ENCODE measurements at places on chromosomes 11 and 22.
A peak's percentile ranks its signal among the peaks of the same experiment; 100 is the strongest.

GRCh38 chr11:59415111-59415510 lies 11.1 kb downstream of the OR5A2 start:
- no peak for DNase-seq

DNA sequence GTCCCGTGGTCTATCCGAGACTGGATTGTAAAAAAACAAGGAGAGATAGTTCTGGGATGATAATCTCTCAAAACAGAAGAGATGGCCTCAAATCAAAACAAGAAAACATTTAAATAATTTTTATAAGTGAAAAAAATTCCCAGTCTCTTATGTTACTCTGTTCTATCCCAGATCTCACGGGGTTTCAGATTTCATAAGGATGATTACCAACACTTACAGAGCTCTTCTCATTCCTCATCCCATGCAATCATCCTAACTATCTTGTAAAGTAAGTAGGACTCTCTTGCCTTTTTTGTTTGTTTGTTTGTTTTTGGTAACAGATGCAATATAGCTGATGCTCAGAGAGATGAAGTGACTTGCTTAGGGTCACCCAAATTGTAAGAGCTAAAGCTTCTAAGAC lies 20.0 kb upstream of the ZBTB16 start:
- DNase-seq, result no peak

GRCh38 chr11:64086258-64087123 lies 50.8 kb downstream of the FLRT1 start:
- DNase-seq, result peak; percentile 54

DNA sequence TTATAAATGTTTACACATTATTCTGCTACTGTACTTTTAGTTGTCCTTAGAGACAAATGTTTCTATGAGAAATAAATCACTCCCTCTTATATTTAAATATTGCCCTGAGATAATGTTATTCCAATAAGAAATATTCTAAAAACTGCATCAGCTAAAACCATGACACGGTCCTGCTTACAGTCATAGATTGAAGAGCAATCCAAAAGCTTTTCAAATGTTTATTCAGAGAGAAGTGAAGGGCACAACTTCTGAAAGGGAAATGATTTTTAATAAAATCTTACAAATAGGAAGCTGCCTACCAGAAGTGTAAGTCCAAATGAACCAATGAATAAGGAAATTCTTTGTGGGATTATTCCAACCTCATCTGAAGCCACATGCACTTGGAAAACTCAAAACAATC lies 49.2 kb downstream of the STK33 start:
- no peak for DNase-seq

GRCh38 chr22:39486951-39487825 lies 14.9 kb upstream of the MIEF1 start:
- DNase-seq, result peak; percentile 37

- no peak for DNase-seq
These were observed 21.4 kb upstream of the RASL10A start for GRCh38 chr22:29336751-29337490.

DNA sequence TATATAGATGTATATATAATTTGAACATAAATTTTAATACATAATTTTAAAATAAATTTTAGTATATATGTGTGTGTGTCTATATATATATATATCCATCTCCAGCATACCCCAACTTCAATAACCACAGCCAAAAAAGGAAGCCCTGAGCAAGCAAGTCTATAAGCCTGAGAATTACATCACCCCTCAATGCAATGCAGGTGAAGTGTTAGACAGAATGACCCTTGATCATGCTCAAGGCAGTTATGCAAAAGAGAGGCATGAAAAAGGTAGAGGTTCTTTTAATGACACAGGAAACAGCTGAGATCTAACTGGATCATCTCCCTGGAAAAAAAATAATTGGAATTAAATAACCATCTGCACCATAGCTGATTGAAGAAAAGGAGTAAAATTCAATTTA lies 557.9 kb upstream of the ANO5 start:
- no peak for DNase-seq

DNA sequence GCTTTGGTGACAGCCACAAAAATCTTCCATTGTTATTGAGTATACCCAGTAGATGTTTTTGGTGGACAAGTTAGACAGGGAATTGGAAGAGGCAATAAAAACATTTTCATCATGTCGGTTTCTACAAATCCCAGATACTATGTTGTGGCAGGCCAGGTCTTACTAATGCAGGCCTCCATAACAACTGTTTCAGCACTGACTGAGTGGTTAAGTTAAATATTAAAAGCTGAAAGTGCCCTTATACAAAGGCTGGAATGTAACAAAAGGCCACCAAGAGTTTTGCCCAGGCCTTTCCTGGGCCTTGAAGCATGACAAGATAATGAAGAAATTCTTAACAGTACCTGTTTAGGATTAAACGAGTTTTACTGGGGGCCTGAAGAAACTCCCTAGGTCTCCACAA lies 29.3 kb downstream of the DMC1 start:
- DNase-seq, result no peak

DNA sequence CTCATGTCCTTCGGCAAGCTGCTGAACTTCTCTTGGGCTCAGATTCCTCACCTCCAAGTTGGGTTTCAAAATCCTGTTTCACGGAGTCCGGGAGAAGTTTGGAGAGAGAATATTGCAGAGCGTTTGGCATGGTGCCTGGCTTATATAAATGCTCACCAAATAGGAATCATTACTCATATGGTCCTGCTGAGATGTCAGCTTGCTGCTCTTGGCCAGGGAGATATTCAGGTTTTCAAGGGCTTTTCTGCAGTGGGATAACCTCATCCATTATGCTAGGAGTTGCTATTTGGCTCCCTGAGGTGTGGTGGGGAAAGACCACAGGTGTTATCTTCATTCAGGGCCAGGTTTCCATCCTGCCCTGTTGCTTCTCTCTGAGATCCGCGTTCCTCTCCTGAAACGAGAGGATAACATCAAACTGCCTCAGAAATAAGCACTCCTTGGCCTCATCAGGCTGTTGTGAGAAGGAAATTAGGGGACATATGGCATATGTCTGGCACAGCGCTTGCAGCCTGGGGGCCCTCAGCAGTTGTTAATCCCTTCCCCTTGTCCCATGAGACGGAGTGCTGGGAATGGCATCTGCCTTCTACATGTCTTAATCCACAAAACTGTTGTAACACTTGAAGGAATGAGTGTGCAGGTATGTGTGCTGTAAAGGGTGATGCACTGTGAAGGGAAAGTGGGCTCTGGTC lies 29.9 kb upstream of the ACER3 start:
- no peak for DNase-seq

DNA sequence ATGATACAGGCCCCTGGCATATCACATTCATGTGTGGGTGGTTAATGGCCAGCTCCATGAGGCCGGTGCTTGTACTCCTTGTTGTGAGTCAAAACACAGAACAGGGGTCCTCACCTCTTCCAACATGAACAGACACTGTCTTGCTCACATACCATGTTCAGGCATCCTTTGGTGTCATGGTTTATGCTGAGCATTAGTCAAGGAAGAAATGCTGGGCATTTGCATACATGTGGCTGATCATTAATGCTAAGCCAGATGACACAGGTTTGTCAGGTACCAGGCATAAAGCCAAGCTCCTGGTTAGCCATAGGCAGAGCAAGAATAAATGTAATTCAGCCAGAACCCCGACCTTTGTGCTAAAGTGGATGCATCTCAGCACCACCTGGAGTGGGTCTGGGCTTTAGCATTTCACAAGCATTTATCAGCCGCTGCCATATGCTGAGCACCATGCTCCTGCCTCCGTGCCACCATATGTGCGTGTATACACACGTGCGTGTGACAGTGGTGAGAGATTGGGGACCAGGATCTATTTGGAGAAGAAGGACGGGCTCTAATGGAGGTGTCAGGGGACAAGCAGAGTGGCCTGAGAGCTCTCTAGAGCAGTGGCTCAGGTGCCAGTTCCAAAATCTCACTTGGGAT lies 55.0 kb downstream of the MICAL2 start:
- no peak for DNase-seq

- no peak for DNase-seq
These were observed 9.4 kb downstream of the BMAL1 start for GRCh38 chr11:13287036-13287435.

- DNase-seq, result no peak
These were observed 752.9 kb downstream of the CNTN5 start for GRCh38 chr11:99773646-99774045.

GRCh38 chr11:45096636-45097035 lies 49.8 kb upstream of the PRDM11 start:
- DNase-seq, result no peak

DNA sequence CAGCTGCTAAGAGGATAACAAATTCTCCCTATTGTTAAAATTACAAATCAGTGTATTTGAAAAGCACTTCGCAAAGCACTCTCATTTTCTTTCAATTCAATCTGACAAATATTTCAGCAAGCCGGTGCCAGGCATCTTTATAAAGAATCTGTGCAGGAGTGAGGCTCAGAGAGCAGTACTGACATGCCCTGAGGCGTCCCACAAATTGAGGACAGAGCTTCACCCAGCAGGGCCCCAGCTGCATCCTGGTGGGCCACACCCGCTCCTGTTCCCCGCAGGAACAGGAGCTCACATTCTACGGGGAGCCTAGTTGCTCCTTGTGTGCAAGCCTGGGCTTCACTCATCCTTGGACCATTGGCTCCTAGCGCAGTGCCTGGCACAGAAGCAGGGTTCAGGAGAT lies 60.9 kb upstream of the EIF3D start:
- DNase-seq, result no peak

DNA sequence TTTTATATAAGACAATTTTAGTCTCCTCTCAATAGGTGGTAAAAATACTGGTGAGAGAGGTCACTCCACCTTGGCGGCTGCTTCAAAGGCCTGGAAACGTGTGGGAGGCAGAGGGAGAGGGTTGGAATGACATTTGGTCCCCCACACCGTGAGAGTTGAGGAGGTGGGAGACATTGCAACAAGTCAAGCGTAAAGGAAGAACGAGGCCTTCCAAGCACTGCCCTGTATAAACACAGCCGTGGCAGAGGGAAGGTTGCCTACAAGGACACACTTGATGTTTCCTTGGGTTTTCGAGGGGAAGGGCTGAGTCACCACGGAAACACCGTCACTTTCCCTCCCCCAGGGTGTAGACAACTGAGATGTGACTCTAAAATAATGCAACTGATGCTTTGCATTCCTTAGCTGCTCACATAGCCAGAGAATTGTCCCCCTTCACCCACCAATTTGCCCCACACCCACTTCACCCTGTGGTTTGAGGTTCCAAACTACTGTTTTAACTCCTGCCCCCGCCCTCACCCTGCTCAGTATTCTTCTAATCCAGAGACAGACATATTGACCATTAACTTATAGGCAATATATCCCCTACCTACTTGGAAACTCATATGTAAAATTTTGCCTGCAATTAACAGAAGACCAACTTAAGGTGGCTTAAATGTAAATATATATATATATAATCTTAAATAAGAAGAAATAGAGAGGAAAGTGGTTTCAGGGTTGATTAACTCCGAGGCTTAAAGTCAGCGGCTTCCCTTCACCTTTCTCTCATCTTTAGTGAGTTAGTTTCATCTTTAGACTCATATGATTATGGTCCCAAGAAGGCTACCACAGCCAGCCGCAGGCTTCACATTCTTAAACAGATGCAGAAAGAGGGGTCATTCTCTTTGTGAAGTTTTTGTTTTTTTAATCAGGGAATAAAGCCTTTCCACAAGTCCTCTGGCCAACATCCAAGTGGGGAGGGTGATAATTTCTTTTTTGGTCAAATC lies 54.1 kb upstream of the BDNF start:
- no peak for DNase-seq

- DNase-seq, result no peak
These were observed 7.0 kb downstream of the UNC93B1 start for GRCh38 chr11:67996622-67997474.

- DNase-seq, result no peak
These were observed 11.4 kb downstream of the EMID1 start for GRCh38 chr22:29216873-29217666.

- DNase-seq, result no peak
These were observed 618.0 kb downstream of the BRD1 start for GRCh38 chr22:49209452-49210195.

- DNase-seq, result no peak
These were observed 148.7 kb upstream of the MTMR2 start for GRCh38 chr11:96072592-96072991.

DNA sequence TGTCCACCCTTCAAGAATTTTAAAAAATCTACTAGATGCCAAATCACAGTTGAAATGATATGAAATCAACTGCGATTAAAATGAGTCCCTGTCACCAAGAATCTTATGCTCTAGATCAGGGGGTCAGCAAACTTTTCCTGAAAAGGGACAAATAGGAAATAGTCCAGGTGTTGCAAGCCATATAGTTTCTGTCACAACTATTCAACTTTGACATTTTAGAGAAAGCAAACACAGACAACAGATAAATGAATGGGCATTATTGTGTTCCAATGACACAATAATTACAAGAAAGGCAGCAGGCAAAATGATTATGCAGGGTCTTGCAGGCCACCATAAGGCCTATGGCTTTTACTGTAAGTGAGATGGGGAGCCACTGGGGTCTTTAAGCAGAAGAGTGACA lies 58.6 kb downstream of the IMMP1L start:
- DNase-seq, result no peak

DNA sequence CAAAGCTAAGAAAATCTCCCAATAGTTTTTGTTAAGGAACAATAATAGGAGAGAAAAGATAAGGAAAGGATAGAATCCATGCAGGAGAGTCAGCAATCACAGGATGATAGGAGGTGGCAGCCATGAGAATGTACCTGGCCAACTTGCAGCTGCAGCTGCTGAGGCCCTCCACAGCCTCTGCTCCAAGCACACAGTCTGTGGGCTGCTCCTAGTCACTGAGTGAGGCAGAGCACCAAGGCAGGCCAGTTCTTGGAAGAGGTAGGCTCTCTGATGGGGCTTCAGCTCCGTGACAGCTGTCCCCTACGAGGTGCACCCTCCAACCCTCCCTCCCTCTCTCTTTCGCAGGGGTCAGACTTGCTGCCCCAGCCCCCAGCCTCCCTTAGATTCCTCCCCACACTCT lies 5.5 kb upstream of the KCNJ1 start:
- DNase-seq, result no peak

DNA sequence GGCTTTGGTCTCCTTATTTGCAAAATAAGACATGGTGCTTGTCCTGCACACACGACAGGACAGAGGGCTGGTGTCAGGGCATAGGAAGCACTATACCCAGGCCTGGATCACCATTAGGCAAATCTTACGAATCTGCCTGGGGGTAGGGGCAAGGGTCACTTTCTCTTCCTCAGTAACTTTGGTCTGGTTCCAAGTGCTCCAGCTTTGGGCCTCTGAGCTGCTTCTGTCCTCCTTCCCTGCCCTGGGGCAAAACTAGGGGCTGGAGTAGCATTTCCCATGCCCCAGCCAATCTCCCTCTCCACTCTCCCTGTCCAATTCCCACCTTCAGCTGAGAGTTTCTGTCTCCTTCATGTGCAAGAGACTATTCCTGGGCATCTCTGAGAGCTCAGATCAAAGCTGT lies 123.7 kb upstream of the NECTIN1 start:
- DNase-seq, result no peak

DNA sequence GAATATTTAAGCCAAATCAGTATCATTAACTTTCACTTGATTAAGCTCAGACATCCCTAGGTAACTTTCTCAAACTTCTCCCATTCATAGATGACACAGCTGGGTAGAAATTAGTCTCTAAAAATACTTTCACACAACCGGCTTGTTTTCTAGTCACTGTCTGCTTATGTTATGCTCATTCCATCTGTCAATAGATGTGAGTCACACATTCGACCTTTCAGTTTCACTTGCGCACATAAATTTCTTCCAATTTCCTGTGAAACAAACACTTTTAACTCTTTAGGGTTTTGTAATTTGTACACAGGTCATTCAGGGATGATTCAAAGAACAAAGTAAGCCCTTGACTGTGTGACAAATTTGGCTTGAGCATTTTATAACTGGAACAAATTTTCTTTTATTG lies 723.0 kb downstream of the KCNA4 start:
- no peak for DNase-seq

Data from hypothalamus (tissue), 51 donors.